Lung (tissue), 17 donors: ENCODE measurements at places on chromosomes 6 and 20. TPM values are rescaled to one million over a fixed set of nuclear protein-coding genes. Genes with fewer than 3 reads are reported as not detected.

The PPP1R3G gene
- 0.58 TPM for total RNA-seq

The ZNF335 gene
- 23.6 TPM for total RNA-seq

The SIRPB1 gene
- total RNA-seq: 45.6 TPM

The CYP24A1 gene
- 1.5 TPM for total RNA-seq

The PNPLA1 gene
- total RNA-seq: 0.43 TPM

The BEND6 gene
- total RNA-seq: 0.63 TPM

The AKAP7 gene
- 12.5 TPM for total RNA-seq

The WFDC2 gene
- 62.8 TPM for total RNA-seq

The SNRNP48 gene
- 23.9 TPM for total RNA-seq

The LPIN3 gene
- 11.5 TPM for total RNA-seq

The C20orf204 gene
- 1.3 TPM for total RNA-seq

The AIG1 gene
- total RNA-seq: 25.0 TPM

The SLC22A16 gene
- 0.65 TPM for total RNA-seq

The OCSTAMP gene
- not detected for total RNA-seq

The SMPDL3A gene
- 55.2 TPM for total RNA-seq

The PTGIS gene
- total RNA-seq: 17.1 TPM

The DCDC2 gene
- total RNA-seq: 14.2 TPM
